ENCODE measurements at places on chromosomes 6 and 20.

DNA sequence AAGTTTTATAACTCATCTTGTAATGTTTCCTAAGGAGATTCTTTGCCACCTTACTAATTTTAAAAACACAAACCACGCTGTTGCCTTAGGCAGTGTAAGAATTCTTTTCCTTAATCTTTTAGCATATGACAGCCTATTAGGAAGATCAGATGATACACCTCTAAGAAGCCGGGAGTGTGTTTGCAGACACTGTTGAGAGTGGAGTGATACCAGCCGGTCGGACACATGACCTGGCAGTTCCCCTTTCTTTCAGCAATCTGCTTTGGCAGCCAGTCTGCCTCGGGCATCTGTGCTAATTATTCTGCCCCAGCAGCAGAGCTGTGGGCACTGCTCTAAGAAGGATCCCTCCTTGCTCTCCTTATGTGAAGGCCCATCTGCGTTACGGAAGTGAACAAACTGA is 50.9 kb downstream of the PLCB4 start:
- DNase-seq, result no peak

- DNase-seq, result no peak
Observed at GRCh38 chr6:68778356-68779020, 143.4 kb downstream of the ADGRB3 start.

GRCh38 chr6:41579088-41579610 is 33.0 kb downstream of the FOXP4 start:
- no peak for DNase-seq

GRCh38 chr20:44018259-44018941 is 103.7 kb downstream of the TOX2 start:
- peak; percentile 44 for DNase-seq

DNA sequence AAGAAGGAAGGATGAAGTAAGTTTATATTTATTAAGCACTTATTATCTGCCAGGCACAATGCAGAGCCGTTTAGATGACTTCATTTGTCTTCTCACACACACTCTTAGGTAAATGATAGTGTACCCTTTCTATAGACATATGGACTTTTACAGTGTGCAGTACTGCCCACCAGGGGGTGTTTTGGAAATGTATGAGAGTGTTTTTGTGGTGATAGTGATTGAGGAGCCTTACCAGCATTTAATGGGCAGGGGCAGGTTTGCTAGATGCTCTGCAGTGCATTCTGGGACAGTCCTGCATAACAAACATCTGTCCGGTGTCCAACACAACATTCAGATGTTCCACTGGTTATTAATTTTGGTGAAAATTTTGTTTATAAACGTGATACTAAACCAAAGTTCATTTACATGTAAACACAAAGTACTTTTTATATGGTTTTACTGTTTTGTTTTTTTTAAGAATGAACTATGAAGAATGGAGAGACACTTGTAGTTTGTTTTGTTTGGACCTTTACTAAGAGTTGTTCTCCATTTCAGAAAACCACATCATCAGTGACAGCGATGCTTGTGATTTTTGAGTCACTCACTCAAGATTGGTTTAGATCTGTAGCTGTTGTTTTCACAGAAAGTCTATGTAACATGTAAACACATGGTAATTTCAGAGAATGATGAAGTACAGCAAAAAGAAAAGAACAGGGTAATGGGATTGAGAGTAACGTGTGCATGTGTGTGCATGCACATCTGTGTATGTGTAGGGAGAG is 19.9 kb downstream of the KCNS1 start:
- no peak for DNase-seq

- no peak for DNase-seq
Observed at GRCh38 chr6:112144145-112144926, 56.9 kb downstream of the FAM229B start.

- no peak for DNase-seq
Observed at GRCh38 chr20:23334111-23334510, 16.5 kb upstream of the NXT1 start.
